Activated T-cell treated with anti-CD3 and anti-CD28 coated beads for 48 hours (primary cell): ENCODE measurements at places on chromosomes 16 and 17.

GRCh38 chr17:69060822-69061221, at the start of gene ABCA9:
Gene ABCA9 (minus strand): TSS chr17:69060927. CDS start chr17:69051126, 9,801 bp downstream.
- DNase-seq, result no peak

DNA sequence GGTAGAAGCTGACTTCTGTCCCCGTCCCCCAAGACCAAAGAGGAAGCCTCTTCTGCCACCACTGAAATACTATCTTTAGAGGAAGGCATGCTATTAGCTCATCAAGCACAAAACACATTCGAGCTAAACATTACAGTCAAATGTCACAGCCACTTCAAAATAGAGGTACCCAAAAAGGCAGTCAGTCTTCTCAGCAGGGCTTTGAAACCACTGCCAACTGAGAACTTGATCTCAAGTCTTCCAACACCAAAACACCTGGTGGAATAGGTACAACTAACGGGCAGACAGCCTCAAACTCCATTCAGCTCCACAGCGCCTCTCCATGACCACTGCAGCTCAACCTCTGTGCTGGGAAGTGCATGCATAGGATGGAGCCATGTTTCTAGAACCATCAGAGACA, 36.0 kb downstream of the ZFHX3 start:
- DNase-seq, result no peak

GRCh38 chr16:57253466-57253865, 8.4 kb downstream of the ARL2BP start:
- no peak for DNase-seq

- no peak for DNase-seq
These were observed 28.5 kb upstream of the EFCAB13 start for GRCh38 chr17:47295037-47295873.

DNA sequence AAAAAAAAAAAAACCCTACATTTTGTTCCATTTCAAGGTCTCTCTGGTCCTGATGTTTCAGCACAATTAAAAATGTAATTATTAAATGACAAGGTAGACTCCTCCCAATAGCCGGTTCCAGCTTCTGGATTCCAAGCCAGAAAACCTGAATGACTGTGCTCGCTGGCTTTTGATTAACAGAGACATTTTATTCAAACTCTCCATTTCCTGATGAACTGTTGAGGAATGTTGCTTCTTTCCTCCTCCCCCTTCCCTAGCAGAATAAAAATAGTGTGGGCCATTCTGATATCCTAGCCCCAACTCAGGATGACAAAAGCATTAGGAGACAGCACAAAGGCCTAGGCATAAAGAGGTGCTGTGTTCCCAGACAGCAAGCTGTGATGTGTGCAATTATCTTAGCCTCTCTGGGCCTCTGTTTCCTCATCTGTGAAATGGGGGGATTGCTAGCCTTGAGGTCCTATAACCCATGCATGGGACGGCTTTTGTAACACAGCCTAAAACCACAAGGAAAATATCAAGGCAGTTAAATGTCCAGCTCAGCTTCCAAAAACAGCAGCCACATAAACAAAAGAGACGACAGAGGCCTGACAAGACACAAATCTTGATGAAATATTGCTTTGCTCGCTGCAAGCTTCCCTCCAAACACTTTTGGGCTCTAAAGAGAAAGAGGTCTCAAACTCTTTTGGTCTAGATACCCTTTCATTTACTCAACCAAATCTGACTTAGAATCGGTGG, 127.2 kb upstream of the RCVRN start:
- no peak for DNase-seq
